CD4-positive, alpha-beta T cell treated with Interleukin-17A for 1 hour (primary cell): ENCODE measurements at places on chromosomes 1 and 21.
A peak's percentile ranks its signal among the peaks of the same experiment; 100 is the strongest.

DNA sequence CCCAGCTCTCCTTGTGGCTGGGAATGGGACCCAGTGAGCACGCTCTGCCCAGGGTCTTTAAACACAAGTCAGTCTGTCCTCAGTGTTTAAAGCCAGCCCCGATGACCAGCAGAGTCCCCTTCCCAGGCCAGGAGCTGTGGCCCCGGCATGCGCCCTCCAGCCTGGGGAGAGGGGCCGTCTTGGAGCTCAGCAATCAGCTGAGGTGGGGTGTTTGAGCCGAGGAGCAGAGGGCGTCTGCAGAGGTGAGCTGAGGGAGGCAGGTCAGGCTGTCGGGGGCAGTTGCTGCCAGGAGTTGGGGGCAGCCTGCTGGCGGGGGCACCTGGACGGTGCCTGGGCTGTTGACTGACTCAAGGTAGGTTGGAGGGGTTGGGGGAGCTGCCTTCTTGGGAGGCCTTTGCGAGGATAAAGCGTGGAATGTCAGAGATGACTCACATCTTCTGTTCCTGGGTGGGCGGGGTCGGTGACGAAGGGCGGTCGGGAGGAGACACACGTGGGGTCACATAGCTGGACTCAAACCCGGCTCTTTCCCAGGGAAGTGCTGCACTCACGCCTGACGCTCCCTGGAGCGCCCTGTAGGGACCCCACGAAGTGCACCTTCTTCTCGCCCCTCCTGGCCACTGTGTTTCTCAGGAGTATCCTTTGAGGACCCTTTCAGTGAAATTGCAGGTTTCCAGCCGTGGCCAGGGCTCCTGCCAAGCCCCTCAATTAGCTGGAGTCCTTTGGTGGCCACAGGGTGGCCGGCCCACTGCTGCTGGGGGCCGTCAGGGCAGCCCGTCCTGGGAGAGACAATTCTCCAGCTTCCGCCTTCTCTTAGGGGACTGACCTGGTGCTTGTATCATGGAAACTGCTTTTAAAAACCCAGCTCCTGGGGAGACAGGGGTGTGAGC, 86.2 kb downstream of the SIK1 start:
- no peak for DNase-seq

DNA sequence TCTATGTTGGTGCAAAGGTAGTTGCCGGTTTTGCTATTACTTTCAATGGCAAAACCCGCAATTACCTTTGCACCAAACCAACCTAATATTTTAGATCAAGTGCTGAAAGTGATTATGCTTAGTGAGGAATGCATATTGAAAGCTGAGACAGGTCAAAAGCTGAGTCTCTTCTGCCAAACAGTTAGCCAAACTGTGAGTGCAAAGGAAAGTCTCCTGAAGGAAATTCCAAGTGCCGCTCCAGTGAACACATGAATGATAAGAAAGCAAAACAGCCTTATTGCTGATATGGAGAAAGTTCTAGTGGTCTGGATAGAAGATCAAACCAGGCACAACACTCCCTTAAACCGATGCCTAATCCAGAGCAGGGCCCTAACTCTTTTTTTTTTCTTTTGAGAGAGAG, 83.1 kb upstream of the ERRFI1 start:
- no peak for DNase-seq

DNA sequence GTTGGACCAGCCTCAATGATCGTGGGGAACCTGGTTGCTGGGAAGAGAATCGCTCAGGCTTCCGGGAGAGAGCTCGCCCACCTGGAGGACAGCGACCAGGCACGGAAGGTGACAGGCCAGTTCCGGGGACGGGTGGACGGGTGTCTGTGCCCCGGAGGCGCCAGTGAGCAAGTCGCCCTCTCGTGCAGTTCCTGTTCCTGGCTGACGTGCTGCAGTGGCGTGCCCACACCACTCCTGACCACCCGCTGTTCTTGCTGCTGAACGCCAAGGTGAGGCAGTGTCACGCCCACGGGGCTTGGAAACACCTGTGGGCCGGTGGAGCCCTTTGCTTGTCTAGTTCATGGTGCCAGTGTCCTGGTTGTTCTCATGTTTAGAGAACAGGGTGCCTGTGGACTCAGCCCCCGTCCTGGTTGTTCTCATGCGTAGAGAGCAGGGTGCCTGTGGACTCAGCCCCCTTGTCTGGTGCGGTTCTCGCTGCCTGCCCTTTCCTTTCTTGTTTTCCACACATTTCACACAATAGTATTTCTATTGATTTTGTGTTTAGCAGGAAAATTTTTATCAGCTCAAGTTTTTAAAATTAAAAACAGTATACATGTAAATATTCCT, 53.1 kb downstream of the S100B start:
- peak; percentile 56 for DNase-seq

DNA sequence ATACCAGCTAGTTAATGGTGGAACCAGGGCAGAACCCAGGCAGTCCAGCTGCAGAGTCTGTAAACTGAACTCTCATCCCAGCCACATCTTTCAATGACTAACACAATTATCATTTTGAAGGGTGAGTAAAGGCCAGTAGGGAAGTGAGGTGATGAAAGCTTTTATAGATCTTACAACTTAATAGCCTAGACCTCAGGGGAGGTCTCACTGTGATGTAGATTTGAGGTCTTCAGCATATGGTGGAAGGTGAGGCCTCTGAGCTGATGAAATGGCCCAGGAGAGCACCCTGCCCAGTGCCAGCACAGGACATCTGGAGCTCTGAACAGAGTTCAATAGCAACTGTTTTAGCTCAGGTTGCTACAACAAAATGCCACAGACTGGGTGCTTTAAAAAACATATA, 44.8 kb upstream of the POU2F1 start:
- DNase-seq, result no peak

DNA sequence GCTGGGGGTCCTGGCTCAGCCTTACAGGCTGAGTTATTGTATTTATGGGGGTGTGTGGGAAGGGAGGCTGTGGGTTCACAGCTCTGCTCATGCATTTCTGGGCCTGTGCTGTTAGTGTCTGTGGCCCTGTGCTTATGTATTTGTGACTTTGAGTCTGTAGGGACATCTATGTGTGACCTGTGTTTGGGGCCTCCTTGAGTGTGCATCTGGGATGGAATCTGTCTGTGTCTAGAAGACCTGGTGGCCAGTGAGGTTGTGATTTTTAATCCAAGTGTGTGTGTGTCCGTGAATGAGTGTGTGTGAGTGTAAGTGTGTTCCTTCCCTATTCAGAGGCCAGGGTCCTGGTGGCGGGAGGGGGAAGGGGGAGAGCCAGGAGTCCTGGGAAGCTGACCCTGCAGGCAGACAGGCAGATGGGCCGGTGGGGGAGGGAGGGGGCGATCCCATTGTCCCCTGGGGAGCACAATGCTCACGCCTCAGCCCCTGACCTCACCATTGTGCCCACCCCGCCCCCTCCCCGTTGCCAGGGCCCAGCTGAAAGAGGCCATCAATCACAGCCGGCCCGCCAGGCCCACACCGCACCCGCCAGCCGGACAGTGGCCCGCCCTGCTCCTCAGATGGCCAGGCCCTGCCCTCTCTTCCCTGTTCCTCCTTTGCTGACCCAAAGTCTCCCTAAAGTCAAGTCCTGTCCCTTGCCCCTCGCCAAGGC, 19.6 kb downstream of the SLC27A3 start:
- DNase-seq, result no peak

DNA sequence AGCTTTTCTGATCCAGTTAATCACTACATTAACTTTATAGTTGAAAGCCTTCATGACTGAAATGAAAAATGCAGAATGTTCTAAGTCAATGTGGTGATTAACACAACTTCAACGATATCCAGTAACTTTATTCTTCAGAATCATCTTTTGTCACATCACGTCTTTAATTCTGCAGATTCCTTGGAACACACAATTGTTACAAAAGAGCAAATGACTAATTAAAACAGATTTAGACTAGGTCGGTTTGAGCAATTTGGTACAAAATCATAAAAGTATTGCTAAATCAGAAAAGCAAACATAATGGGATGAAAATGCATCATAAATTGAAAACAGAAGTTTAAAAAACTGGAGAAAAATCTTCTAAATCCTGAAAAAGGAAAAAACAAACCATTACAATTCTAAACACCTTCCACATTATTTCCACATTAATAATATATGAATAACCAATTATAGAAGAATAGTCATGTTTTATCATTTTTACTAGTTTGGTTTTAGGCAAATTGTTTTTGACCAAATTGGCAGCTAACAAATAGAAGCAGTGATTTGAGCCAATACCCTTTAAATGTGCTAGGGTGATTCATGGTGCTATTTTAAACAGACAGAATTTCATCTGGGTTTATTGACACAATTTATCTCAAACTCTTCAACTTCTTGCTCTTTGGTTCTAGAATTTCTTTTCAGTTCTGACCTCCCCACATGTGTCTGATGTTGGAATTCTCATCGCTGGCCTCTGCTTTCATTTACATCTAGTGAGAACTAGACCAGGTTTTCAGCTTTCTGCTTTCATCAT, 468.1 kb upstream of the PTBP2 start:
- DNase-seq, result no peak

DNA sequence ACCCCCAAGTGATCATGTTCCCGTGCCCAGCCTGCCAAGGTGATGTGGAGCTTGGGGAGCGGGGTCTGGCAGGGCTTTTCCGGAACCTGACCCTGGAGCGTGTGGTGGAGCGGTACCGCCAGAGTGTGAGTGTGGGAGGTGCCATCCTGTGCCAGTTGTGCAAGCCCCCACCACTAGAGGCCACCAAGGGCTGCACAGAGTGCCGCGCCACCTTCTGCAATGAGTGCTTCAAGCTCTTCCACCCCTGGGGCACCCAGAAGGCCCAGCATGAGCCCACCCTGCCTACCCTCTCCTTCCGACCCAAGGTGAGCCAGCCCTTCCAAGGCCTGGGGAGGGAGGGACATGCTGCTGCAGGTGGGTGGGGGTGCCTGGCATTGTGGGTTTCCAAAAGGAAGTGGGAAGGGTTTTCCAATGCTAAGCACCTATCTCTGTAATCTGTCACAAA, 2.3 kb downstream of the TRIM46 start:
- DNase-seq, result no peak

DNA sequence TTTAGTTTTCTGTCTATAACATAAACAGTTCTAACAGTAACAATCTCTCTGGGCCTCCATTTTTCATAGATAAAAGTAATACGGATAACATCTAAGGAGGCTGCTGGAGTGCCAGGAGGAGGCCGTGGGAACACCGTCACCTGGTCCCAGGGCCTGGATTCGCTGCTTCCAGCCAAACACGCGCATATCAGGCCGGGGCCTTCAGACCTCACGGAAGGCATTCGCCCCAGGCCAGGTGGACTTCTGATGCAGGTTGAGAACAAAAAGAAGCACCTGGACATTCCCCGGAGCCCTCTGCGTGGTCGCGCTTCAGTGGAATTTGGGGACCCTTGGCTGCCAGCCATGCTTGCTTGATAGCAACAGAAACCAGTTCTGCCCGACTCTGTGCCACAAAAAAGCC, 113.1 kb upstream of the GUCA2B start:
- no peak for DNase-seq

DNA sequence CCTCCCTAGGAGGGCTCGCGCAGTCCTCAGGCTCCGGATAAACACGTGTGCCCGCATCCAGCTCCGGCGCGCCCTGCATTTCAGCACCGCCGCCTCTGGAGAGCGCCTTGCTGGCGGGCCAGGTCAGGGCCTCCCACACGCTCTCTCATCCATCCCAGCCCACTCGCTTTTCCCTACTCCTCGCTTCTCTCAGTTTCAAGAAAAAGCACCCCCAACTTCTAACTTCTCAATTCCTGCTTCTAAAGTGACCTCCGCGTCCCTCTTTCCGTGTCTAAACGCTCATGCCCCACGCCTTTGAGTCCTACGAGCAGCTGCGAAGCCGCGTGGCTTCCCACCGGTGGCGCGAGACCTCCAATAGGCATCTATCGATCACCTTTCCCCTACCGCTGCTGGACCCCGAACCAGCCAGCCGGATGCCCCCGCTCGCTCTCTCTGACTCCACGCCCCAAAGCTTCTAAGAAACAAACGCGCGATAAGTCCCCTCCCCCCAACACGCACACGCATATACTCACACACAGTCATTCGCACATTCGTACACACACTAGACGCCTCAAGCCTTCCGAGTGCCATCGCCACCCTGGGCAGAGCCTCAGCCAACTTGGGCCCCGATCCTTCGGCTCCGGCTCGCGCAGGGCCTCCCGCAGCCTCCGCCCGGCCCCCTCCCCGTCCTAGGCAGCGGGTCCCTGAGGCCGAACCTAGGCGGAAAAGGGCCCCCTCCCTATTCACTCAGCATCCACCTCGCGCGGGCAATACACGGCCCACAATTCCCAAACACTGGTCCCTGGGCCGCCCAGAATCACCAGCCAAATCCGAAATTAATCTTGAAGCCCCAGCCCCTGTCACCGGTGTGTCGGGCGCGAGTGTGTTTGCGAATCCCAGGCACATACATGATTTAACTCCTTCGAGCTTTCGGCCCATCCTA, 1.1 kb downstream of the NMNAT2 start:
- DNase-seq, result no peak
